ENCODE measurements at places on chromosomes 13 and 19. TPM values are rescaled to one million over a fixed set of nuclear protein-coding genes. Genes with fewer than 3 reads are reported as not detected.
A peak's percentile ranks its signal among the peaks of the same experiment; 100 is the strongest.

GRCh38 chr13:18992791-18993190, 188.8 kb downstream of the TUBA3C start:
- no peak overlapping the region for H3K4me3 ChIP-seq
- no peaks in the 10 kb centered on the region for H3K4me1 ChIP-seq
- no peak for DNase-seq

DNA sequence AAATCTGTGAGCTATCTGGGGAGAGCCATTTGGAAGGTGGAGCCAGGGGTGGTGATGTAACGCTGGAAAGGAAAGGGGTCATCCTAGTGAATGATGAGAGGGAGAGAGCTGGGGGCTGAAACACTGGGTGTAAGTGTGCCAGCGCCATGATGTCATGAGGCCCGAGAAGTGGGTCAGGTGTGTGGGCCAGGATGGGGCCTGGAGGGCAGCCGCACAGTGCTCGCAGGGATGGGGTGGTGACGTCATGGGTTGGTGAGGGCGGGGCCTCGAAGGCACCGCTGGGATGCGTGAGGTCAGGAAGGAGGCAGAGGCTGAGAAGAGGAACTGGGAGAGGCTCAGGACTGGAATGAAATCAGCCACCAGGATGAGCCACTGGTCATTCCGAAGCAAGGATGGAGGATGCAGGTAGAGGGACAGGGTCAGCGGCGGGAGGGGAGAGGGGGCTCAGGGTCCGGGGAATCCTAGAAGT, 4.4 kb downstream of the CCDC61 start:
- peaks cover 7% of the 10 kb centered on the region for H3K36me3 ChIP-seq
- H3K27me3 ChIP-seq, result peaks cover 8% of the 10 kb centered on the region
- peak overlapping the region; percentile 76 for H3K4me3 ChIP-seq
- DNase-seq, result peak; percentile 84

DNA sequence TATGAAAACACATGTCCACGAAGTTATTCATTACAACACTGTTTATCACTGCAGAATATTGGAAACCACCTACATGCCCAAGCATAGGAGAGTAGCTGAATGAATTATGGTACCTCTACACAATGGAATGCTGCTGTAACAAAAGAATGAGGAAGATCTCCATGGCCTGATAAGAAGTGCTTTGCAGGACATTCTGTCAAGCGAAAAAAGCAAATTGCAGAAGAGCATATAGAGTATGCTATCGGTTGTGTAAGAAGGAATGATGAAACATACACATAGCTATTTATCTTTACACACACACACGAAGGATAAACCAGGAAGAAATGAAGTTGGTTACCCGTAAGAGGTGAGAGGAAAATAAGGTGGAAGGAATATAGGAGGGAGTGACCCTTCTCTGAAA, 37.5 kb upstream of the CEACAM20 start:
- no peaks in the 10 kb centered on the region for H3K4me1 ChIP-seq
- no peak overlapping the region for H3K4me3 ChIP-seq
- no peak overlapping the region for H3K27ac ChIP-seq
- H3K27me3 ChIP-seq, result peaks cover 4% of the 10 kb centered on the region
- no peaks in the 10 kb centered on the region for H3K36me3 ChIP-seq
- no peak for DNase-seq

GRCh38 chr19:47476438-47476972, 4.8 kb upstream of the SLC8A2 start:
- H3K27ac ChIP-seq, result no peak overlapping the region
- no peaks in the 10 kb centered on the region for H3K27me3 ChIP-seq
- no peak overlapping the region for H3K4me3 ChIP-seq
- DNase-seq, result no peak

GRCh38 chr19:45103508-45104319, 10.7 kb downstream of the PPP1R37 start:
- DNase-seq, result peak; percentile 60
- peaks cover 2% of the 10 kb centered on the region for H3K36me3 ChIP-seq
- H3K4me3 ChIP-seq, result no peak overlapping the region

GRCh38 chr13:21522847-21523246, 63.7 kb upstream of the ZDHHC20 start:
- peaks cover 20% of the 10 kb centered on the region for H3K36me3 ChIP-seq
- H3K27me3 ChIP-seq, result no peaks in the 10 kb centered on the region
- no peaks in the 10 kb centered on the region for H3K4me1 ChIP-seq
- H3K27ac ChIP-seq, result no peak overlapping the region
- DNase-seq, result no peak

PROSER3 gene
- 45.4 TPM for total RNA-seq

SMARCA4 gene
- total RNA-seq, result 270 TPM
